T-helper 2 cell (primary cell): ENCODE measurements at places on chromosomes 7 and 10.

DNA sequence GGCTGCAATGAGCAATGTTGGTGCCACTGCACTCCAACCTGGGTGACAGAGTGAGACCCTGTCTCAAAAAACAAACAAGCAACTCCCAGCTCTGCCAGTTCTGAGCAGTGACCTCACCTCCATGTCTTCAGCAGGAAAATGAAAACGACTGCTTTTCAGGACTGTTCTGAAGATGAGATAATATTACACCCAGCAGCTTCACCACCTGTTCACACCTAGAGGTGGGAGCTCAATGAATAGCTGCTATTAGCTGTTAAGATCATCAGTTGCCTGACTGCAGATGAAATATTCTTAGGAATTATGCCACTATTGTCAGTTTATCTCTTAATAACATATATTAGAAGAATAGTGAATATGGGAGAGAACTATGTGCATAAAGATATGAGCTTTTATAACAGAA is 48.4 kb upstream of the CYTH3 start:
- DNase-seq: no peak

GRCh38 chr10:71547876-71548846 is 151.4 kb downstream of the CDH23 start:
- peak; percentile 43 for DNase-seq

DNA sequence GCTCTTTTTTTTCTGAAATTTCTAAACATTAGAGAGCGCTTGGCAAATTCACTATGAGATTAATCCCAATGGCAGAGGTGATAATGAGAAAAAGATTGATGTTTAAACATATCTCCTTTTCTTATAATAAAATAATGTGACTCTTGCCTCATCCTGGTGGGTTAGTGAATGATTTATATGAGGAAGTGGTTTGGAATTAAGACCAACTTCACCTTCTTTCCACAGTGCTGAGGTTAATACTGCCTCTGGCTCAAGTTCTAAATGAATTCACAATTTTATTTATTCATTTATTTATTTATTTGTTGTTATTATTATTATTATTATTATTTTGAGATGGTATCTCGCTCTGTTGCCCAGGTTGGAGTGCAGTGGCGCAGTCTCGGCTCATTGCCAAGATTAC is 40.5 kb upstream of the ADO start:
- DNase-seq: no peak

GRCh38 chr7:131173145-131173890 is 154.4 kb upstream of the MKLN1 start:
- DNase-seq: no peak

- no peak for DNase-seq
Measured at GRCh38 chr10:71998840-71999194, 34.6 kb downstream of the CHST3 start.

GRCh38 chr7:120215654-120216053 is 57.3 kb upstream of the KCND2 start:
- DNase-seq: no peak

- no peak for DNase-seq
Measured at GRCh38 chr7:134044682-134045081, 82.5 kb upstream of the LRGUK start.

GRCh38 chr7:24800667-24801066 is 43.4 kb upstream of the GSDME start:
- DNase-seq: no peak

GRCh38 chr10:106185951-106186350 is 978.6 kb downstream of the SORCS1 start:
- DNase-seq: no peak

- no peak for DNase-seq
Measured at GRCh38 chr7:43540471-43540870, 42.4 kb upstream of the STK17A start.

GRCh38 chr7:33062023-33062781 is at the start of gene NT5C3A:
Gene NT5C3A, minus strand, starts transcription at chr7:33062776. Its CDS starts 71 bp downstream, at chr7:33062705.
- peak; percentile 13 for DNase-seq

DNA sequence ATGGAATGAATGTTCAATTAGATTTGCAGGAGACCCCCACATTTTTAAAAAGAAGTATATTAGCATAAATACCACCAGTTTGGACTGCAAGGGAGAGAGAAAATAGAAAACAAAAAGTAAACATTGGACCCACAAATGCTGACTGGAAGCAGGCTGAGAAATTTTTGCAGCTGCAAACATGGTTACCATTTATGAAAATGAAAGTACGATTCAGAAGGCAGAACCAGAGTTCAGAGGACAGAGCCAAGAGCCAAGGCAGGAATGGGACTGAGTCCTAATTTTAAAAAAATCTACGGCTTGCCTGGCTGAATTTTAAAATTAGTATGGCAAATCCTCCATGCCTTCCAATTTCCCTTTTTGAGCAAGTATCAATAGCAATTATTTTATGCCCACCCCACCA is 74.6 kb upstream of the NPS start:
- DNase-seq: no peak

DNA sequence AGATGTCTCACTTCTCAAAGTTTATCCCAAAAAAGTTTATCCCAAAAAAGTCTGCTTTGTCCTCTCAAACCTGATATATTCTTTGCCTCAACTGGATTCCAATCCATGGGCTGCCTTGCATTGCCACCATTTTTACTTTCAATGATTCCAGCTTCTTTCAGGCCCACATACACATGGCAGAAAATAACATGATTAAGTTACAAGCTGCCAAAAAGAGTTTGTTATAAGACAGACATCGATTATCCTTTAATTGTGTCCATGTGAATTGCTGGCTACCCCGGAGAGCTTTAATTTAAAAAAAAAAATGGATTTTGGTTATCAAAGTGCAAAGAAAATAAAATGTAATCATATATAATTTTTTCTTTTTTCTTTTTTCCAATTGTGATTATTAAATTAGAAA is 819.6 kb upstream of the SORCS1 start:
- no peak for DNase-seq

DNA sequence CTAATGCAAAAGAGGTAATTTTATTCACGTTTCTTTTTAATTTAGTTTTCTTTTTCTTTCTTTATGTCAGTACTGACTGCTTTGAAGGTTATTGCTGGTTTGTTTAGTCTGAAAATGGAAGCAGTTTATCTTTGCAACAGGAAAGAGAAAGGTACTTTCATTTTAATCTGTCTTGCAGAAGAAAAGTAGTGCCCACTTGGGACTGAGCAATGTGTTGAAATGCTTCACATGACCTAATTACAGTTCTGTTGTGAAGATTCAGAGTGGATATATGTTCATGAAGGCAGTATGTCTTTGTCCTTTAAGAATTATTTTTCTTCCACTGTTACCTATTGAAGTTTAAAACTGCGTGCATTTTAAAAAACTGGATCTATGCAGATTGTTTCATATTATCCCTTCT is 80.1 kb downstream of the ANKIB1 start:
- DNase-seq: no peak

GRCh38 chr10:35316218-35316967 is 19.9 kb upstream of the CCNY start:
- no peak for DNase-seq

GRCh38 chr10:11115337-11115736 is 97.7 kb downstream of the CELF2 start:
- no peak for DNase-seq

- DNase-seq: no peak
Measured at GRCh38 chr10:78535716-78536218, 502.1 kb downstream of the RPS24 start.

DNA sequence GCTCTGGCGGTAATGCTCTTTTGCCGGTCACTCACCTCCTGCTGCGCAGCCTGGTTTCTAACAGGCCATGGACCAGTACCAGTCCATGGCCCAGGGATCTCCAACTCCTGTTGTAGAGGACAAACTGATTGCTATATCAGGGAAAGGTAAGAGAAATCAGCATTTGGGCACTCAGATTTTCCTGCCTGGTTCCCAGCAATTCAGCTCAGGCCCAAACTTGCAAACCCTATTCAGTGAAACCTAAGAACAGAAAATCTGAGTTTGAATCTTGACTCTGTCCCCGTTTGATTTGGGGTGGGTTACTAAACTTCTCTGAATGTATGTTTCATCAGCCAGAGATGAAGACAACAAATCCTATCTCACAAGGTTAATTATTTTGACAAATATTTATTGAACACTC is 77.4 kb downstream of the GFRA1 start:
- no peak for DNase-seq

GRCh38 chr10:75430000-75430763 is 1.2 kb upstream of the LRMDA start:
- DNase-seq: no peak

DNA sequence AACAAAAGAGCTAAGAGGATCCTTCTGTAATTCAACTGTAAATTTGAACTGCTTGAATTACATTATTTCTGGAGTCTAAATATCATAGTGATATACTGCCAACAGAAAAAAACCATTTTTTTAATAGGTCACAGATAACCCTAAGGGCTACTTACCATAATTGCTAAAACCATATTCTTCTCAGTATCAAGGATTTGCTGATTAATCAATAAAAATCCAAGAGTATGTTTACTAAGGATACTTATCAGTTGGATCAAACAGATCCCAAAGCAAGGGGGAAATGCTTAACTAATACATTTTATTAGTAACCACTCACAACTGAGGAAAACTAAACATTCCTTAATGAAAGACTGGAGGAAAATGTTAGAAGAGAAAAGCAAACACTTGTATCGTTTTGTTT is 166.0 kb downstream of the PIP4K2A start:
- DNase-seq: no peak

- DNase-seq: no peak
Measured at GRCh38 chr7:68423356-68423755, 1174.9 kb upstream of the AUTS2 start.

GRCh38 chr7:151175047-151175792 is 7.7 kb upstream of the GBX1 start:
- DNase-seq: no peak

GRCh38 chr7:157560710-157561522 is 224.1 kb downstream of the DNAJB6 start:
- no peak for DNase-seq

GRCh38 chr10:81873231-81873931 is 1.6 kb upstream of the NRG3 start:
- no peak for DNase-seq

GRCh38 chr7:149415391-149416071 is 45.3 kb downstream of the ZNF777 start:
- DNase-seq: no peak

- peak; percentile 10 for DNase-seq
Measured at GRCh38 chr7:877312-878232, 1.2 kb downstream of the GET4 start.

- no peak for DNase-seq
Measured at GRCh38 chr7:157773361-157773760, 436.6 kb downstream of the DNAJB6 start.

- DNase-seq: no peak
Measured at GRCh38 chr10:126203746-126204145, 184.5 kb downstream of the ADAM12 start.

- no peak for DNase-seq
Measured at GRCh38 chr10:28530751-28531150, 2.2 kb upstream of the WAC start.

GRCh38 chr10:70478191-70479164 is at the start of gene PALD1:
Gene PALD1, plus strand, starts transcription at chr10:70478767. Its CDS starts 47,185 bp downstream, at chr10:70525952.
- no peak for DNase-seq

GRCh38 chr7:143487566-143487965 is 9.9 kb downstream of the TAS2R41 start:
- DNase-seq: no peak

GRCh38 chr7:23383225-23383624 is 84.1 kb downstream of the MALSU1 start:
- no peak for DNase-seq

DNA sequence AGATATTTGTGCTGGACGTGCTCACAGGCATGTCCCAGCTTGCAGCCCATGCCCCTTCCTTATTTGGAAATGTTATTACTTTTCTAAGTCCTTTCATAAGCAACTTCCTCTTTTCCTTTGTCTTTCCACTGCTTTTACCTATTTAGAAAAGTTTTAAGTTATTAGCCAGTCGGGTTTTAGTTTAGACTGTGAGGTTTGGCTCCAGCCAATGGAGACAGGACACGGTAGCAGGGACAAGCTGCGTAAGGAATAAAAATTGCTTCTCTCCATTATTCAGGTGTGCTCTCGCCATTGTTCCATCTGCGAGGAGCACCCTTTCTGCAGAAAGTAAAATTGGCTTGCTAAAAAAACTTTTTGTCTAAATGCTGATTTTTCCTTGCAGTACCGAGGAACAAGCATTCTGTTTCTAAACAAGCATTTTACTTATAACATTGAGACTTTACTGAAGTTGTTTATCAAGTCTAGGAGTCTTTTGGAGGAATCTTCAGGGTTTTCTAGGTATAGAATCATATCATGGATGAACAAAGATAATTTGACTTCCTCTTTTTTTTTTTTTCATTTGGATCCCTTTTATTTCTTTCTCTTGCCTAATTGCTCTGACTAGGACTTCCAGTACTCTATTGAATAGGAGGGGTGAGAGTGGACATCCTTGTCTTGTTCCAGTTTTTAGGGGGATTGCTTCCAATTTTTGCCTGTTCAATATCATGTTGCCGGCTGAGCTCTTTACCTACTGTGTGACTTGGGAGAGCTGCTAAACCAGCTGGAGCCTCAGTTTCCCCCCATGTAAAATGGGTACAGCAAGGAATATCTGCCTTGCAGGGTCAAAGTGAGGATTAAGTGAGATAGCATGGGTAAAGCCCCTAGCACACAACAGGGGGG is 63.8 kb downstream of the ALOX5 start:
- no peak for DNase-seq
